ENCODE measurements at places on chromosomes 6 and 20.

DNA sequence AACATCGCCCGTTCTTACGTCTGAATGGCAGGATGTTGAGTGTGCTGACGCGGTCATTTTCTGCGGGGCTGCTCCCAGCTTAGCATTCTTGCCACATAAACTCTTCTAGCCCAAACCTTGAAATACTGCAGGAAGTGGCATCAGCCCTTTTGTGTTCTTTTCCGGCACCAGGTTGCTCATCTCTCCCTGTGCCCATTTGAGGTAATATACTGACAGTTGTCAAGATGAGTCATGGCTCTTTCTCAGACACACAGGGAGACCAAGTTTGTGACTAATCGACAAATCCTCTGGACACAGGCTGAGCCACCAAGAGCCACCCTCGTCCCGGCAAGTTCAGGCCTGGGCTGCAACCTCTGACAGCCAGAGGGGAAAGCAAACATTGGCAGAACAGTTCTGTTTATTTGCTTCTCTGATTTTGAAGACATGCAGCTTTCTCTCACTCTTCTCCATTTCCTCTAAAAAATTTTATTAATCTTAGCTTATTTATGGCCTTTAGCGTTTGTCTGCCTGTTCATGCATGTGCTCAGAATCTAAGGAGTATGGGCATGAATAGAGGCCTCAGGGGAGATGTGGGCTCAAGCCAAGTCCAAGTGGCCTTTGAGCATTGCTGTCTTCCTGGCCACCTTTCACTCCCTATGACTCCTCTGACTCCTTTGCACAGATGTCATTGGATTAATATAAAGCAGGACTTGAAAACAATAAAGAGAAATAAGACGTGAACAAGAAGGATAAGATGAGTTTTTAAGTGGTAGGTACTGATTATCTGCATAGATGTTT, 328.2 kb upstream of the JAG1 start:
- no peak for DNase-seq

DNA sequence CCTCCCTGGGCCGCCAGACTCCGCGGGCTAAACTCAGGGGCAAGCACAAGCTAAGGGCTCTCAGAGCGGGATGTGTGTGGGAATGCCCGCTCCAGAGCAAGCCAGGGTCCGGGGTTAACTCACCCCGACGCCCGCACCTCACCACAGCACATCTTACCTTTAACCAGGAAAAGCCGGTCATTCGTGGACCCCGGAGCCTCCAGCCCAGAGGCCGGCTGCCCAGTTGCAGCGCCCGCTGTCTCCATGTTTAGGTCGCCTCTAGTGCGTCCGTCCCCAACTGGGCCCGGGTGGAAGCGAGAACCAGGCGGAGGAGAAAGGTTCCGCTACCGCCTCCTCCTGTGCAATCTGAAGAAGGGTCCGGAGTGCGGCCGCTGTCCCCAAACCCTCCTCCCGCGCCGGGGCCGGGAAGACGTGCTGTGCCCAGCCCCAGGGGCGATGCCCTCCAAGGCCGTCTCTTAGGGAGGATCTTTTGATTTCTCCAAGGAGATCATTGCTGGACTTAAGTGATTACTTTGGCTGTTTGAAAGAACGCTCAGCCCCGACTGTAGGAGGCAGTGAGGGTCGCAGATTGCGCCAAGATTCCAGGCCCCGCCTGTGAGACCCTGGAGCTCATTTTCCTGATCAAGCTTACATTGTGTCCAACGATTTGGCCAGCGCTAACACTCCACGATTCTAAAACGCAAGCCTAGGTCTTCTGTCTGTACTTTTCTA, at the start of gene TMEM242:
Gene TMEM242, minus strand, starts transcription at position 265 of the 711 bp plus-strand sequence. Its CDS starts 20 bp downstream, at position 245.
- peak; percentile 94 for DNase-seq

DNA sequence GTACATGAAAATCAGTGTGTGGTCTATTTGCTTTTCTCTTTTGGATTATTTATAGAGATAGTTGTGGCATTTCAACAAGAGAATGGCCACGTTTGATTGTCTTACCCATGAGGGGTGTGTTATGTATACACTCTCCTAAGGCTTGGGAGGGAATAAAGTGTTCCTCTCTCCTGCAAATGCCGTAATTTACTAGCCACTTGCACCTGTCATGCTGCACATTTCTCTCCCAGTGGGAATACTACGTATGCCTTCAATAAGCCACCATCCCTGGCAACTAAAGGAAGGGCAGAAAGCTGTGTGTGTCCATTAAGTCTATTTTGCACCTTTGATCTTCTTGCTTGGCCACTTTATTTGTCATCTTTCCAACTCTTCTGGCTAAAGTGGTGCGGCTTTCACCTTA, 541.2 kb downstream of the QKI start:
- no peak for DNase-seq

DNA sequence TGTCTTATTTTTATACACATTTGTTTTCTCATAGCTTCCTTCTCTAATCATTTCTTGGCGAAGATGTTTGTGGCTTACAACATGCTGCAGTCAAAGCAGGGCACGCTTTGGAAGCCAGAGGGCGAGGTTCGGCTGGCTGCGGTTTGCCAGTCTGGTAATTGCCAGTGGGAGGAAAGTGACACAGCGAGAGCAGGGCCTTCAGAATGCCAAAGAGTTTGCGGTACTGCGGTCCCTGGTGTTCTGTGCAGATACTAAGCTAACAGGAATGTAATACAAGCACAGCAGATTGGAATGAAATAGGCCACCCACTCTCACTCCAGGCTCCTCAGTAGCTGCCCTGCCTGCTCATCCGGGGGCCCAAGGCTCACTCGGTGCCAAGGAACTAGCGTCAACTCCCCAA, 58.7 kb upstream of the TGM3 start:
- no peak for DNase-seq

GRCh38 chr20:55086421-55086820, 611.0 kb downstream of the DOK5 start:
- no peak for DNase-seq

GRCh38 chr20:25490656-25491445, 83.4 kb downstream of the GINS1 start:
- DNase-seq = no peak

- DNase-seq = no peak
Measured at GRCh38 chr20:19741924-19742323, 16.1 kb upstream of the RIN2 start.

DNA sequence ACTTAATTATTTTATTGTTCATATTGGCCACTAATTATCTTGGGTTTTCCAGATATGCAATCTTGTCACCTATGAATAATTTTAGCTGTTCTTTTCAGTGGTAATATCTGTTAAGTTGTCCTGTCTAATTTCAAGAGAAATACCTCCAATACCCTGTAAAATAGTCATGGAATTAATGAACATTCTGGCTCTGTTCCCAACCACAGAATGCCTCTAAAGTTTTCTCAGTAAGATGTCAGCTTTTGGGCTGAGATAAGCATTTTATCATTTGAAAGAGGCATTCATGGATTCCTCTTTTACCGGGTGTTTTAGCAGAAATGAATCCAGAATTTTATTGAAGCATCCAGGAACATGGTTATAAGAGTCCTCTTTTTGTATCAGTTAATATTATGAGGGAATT, 109.3 kb downstream of the WDR27 start:
- DNase-seq = no peak

- no peak for DNase-seq
Measured at GRCh38 chr6:115665310-115665709, 395.4 kb downstream of the FRK start.

GRCh38 chr6:15946701-15947385, 182.0 kb upstream of the MYLIP start:
- DNase-seq = no peak

- no peak for DNase-seq
Measured at GRCh38 chr20:46289432-46289831, 18.9 kb downstream of the CDH22 start.

GRCh38 chr20:1300083-1300840, 28.7 kb downstream of the SDCBP2 start:
- DNase-seq = no peak

GRCh38 chr20:32775336-32775991, 13.3 kb downstream of the DNMT3B start:
- DNase-seq = no peak

DNA sequence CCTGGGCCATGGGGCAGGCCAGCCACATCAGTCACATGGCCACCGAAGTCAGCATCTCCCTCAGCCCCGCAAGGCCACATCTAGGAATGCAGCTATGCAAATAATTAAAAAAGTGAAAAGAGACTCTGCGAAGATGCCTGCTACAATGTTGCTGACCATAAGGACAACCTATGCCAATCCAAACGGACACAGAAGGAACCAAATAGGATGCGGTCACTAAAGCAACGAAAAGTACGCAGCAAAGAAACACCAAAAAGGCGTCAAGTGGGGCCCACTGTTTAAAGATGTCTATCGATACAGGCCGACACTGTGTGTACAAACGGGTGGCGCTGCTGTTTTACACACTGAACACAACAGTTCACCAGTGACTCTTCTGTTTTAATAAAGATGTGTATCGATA, 56.4 kb downstream of the TAF4 start:
- DNase-seq = no peak

GRCh38 chr6:85802162-85802561, 159.5 kb upstream of the SYNCRIP start:
- DNase-seq = no peak

- no peak for DNase-seq
Measured at GRCh38 chr6:119243657-119244056, 105.9 kb downstream of the MAN1A1 start.

DNA sequence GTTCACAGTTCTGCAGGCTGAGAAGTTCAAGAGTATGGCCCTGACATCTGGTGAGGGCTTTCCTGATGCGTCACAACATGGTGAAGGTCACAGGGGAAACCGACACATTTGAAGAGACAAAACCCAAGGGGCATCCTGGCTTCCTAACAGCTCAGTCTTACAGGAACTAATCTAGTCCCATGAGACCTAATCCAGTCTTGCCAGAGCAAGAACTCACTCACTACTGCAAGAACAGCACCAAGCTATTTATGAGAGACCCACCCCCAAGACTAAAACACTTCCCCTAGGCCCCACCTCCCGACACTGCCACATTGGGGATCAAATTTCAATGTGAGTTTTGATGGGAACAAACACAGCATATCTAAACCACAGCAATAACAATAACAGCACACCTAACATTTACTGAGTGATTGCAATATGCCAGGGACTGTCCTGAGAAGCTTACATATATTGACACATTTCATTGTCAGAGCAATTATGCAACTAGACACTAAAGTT, 46.6 kb downstream of the TPBG start:
- DNase-seq = no peak

GRCh38 chr6:26155061-26155930, 68.1 kb downstream of the HFE start:
- DNase-seq = peak; percentile 10

DNA sequence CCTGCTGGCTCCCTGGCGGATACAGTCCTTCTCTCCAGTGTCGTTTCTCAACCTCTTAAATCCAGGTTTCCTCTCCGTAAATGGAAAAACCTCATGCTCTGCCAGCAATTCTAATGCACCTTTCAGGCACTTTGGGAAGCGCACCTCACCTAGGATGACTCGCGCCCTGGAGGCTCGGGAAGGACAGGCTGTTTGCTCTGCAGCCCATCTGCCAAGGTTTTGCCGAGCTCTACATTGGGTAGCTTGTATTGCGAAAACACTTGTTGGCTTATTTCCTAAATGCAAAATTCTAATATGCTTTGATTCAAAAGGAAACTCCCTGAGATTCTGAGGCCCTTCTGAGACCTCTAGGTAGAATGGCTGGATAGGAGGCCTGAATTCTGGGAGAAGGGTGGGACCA, 102.6 kb upstream of the MLN start:
- no peak for DNase-seq

GRCh38 chr20:9993137-9993536, 41.6 kb upstream of the ANKEF1 start:
- DNase-seq = no peak

DNA sequence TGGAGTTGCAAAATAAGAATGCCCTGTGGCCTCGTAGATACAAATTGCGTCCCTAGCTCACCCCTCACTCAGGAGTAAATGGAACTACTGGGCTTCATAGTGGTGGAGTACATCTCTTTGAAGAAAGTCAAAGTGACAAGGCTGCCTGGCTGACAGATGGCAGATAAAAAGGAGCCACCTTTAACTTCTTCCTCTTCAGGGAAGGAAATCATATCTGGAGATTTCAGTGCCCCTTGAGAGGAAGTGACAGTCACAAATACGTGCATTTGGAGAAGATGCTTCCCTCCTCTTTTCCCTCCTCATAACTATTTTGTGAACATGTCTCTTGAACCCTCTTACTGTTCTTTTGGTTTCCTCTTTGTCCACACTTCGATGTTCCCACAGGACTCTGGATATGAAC, 43.2 kb downstream of the PPP1R3G start:
- no peak for DNase-seq

GRCh38 chr6:22632581-22633145, 63.3 kb downstream of the HDGFL1 start:
- no peak for DNase-seq

DNA sequence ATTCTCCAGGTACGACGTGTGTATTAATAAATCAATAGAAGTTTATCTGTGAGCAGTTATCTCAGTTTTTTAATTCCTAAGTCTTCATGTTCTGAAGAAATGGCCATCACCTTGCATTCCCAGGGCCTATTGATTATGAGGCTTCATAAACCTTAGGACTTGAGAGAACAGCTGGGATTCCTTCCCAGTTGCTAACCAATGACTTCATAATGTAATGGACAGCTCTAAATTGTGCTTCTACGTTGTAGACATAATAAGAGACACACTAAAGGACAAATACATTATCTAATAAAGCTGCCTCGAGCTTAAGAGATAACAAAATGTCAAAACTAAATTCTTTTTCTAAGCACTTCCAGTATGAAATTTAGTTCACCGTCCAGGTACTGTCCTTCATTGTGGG, 30.6 kb downstream of the TSHZ2 start:
- DNase-seq = no peak

DNA sequence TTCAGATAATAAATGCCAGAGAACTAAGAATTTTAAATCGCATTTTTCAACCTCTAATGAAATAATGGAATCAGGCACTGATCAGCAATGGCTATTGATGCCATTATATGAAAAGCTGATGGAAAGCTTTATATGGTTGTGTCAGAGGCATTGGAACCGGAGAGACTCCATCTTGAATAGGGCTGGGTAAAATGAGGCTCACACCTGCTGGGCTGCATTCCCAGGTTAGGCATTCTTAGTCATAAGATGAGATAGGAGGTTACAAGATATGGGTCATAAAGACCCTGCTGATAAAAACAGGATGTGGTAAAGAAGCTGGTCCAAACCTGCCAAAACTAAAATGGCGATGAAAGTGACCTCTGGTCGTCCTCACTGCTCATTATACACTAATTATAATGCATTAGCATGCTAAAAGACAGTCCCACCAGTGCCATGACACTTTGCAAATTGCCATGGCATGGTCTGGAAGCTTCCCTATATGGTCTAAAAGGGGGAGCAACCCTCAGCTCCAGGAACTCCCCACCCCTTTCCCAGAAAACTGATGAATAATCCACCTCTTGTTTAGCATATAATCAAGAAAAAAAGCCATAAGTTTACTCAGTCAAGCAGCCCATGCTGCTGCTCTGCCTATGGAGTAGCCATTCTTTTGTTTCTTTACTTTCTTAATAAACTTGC, 40.2 kb upstream of the CD83 start:
- DNase-seq = peak; percentile 48

GRCh38 chr6:9388596-9388995, 953.3 kb upstream of the SLC35B3 start:
- no peak for DNase-seq
